C1 segment of cervical spinal cord (tissue), 14 donors: ENCODE measurements at places on chromosomes 7 and 10.

DNA sequence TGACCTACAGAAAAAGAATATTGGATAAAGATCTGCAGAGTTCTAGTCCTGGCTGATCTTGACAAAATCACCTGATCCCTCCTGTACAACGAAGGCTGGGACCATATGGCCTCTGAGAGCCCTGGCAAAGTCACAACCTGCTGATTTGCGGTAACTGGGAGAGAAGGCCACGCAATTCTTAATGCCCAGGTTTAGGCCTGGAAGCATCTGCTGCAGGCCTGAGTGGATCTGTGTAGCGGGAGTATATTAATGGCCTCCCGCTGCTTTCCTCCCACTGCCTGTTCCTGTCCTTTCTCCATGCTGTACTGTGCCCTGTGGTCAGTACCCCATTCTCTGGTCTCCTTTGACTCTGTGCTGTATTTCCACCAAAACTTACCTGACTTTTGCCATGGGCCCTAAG, 24.2 kb downstream of the AKR1B1 start:
- DNase-seq, result no peak

DNA sequence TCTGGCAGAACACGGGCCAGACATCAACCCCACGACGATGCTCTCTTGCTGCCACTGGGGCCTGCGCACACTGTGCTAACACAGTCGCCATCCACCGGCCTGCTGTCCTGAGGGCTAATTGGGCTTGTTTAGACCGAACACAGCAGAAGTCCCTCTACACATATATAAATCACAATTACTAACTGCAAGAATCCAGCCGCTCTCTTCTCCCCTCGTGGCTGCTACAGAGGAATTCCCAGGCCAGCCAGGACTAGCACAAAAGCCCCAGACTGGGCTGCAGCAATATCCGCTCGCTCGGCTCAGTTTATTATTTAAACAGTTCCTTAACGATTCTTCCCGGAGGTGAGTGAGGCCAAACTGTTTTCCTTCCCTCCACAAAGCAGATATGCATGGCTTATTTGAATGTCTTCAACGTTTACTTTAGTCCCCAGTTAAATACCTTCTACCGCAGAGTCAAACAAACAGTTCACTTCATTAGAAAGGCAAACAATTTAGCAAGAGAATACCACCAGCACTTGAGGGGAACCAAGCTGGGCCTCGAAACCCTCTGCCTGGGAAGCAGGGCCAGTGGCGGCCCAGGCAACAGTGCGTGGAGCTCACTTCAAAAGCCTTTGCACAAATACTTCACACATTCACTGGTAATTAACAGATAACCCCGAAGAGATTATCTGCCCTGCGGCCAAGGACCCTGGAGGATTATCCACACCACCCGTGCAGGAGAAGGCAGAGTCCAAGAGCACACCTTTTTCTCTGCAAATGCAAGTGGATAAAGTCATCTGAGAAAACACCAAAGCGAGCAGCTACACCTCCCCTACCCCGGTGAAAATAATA, 145.3 kb downstream of the GLI3 start:
- no peak for DNase-seq

GRCh38 chr7:7188091-7188490, 5.7 kb downstream of the C1GALT1 start:
- no peak for DNase-seq

- DNase-seq, result no peak
Measured at GRCh38 chr7:112190120-112190519, 16.1 kb downstream of the DOCK4 start.
